ENCODE measurements at places on chromosomes 5 and 9. TPM values are rescaled to one million over a fixed set of nuclear protein-coding genes. Genes with fewer than 3 reads are reported as not detected.
A peak's percentile ranks its signal among the peaks of the same experiment; 100 is the strongest.

- DNase-seq, result no peak
Observed at GRCh38 chr5:153879596-153879995, 159.1 kb downstream of the FAM114A2 start.

DNA sequence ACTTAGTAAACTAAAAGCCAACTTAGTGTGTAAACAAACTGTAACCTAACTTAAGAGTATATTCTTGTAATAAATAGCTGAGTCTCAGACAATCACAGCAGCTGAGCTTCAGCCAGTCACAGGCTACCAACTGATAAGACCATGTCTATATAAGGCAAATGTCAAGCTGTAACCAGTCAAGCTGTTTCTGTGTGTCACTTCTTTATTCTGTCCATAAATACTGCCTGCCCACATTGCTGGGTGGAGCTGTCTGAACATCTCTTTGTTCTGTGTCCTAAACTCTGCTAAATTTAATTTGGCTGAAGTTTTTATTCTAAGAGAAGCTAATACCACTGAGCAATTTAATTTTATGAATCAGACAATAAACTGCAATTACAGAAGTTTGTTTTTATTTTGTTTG is 412.1 kb upstream of the CDH10 start:
- DNase-seq, result no peak

DMRT2 gene
- not detected for total RNA-seq

MZB1 gene
- total RNA-seq, result not detected

DNA sequence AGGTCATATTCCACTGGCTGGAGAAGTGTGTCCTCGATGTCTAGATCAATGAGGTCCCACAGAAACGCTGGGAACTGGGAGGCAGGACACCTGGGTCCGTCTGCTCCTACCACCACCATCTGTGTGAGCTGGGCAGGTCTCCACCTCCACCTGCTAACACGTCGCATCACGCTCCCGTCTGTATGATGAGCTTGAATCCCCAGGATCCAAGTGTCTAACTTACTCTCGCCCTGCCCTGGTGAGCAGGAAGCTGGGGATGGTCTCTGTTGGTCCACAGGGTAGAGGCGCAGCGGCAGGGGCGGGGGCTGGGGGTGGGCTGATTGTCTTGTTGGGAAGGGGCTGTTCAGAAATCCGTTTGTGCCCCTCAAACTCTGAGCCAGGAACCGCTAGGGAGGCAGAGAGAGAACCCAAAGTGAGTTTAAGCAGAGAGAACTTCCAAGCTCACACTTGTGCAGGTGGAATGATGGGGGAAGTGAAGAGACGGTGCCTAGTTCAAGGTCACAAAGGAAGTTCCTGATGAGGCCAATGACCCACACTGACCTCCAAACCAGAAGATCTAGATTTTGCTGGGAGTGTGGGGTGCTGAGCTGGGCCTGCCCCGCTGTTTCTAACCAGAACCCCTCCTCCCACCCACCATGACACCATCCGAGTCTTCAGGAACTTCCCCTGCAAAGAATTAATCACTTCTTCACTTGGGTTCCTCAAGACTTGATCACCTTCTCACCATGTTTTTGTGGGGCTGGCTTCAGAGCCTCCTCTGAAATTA is 21.1 kb downstream of the ORM2 start:
- no peak for DNase-seq

DNA sequence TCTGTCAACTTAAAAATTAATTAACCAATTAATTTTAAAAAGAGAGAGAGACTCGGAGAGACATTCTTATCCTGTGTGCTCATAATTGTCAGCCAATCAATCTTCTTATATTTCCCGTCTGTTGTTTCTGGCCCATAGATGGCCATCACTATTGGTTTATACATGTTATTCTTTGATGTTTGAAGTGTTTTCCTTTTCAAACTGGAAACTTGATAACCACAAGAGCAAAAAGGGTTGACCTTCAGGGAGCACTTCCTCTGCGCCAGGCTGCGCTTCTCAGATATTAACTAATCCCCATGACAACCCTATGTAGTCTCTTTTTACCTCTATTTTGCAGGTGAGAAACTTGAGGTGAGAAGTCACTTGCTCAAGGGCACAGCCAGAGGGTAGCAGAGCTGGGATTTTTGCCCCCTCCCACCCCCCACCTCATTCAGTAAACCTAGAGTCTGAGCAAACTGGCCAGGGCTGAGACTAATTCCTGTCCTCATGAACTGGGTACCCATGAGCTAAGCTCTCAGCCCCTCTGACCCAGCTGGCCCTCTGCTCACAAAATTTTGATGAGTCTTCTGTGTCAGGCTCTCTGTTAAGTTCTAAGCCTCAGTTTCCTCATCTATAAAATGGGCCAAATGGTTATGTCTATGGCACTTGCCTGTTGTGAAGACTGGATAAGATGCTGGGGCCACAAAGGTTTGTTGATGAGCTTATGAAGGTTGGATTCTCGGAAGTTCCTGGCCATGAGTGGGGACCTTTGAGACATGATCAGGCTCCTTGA is 86.0 kb upstream of the SH3PXD2B start:
- no peak for DNase-seq

SLC46A2 gene
- total RNA-seq, result not detected

DNA sequence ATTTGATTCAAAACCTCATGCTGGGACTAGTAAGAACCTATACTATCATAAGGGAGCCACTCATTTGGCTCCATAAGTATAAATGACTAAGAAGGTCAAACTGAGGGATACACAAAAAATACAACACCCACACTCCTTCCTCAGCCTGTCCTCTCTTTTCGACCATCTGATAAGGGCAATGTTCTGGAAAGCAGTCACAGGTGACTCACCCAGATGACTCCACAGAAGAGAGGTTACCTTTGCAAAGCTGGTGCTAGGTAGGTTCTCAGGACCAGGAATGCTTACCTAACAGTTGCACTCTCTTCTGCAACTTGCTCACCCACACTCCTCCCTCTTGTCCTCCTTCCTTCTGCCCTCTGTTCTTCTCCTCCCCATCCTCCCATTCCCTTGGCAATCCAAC is 32.9 kb downstream of the LHFPL2 start:
- no peak for DNase-seq

- DNase-seq, result no peak
Observed at GRCh38 chr9:87359264-87359663, 138.4 kb upstream of the DAPK1 start.

DNA sequence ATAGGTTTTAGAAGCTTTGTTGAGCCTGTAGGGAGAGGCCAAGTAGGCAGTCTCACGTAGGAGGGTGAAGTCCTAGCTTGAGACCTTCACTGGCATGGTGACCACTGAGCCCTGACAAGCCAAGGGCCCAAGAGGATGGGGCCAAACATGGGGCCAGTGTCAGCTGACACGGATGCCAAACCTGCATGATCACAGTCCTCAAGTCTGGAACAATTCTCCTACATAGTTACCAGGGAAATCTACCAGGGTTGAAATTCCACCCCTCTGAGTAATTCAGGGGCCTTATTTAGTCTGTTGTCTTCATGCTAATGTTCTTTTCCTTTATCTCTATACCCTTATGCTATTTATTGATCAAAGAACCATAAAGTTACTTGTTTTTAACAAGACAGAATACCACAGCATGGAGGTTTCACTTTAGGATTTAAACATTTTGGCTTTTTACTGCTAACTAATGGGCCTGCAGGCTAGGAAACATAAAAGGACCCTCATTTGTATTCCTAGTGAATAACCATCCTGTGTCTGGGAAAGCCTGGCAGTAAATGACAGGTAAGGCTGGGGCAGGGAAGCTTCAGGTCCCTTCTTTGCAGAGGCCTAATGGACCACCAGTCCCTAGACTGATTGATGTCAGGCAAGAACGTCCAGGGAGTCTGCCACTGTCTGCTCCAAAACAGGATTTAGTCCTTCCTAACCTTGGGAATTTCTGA is 140.8 kb downstream of the FGF1 start:
- peak; percentile 21 for DNase-seq

AHRR gene
- 51.8 TPM for total RNA-seq

Data from RPMI7951 (cell line).